NCI-H2081 treated with DMSO at 0.1 percent for 48 hours (cell line): ENCODE measurements at places on chromosomes 1 and 21.

DNA sequence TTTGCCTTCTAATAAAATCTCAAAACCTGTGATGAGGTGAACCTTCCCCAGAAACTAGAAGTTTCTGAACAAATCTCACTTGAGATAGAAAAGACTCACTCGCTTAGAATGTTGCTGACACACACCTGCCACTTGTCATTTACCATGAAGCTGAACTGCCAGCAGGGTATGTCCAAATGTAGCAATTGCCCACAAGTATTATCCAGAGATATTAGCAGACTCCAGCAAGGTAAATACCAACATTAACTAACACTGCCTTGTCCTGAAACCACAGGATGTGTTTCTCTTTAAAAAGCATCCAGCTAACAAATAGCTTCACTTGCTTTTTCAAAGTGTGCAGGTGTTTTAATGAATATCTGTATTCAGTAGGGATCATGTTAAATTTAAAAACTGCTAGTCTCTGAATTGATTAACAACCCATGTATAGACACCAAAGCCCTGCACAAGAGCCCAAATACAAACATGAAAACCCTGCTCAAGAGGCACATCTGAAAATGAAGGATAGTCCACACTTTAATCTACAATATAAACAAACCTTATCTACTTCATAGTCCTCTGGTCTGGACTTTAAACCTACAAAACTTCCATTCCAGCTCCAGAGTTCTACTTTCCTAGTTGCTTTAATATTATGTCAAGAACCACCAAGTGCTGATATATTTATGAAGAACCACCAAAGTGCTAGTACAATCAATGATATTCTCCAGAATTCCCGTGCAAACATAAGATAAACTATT, 19.3 kb downstream of the KRTAP8-1 start:
- no peak for DNase-seq

DNA sequence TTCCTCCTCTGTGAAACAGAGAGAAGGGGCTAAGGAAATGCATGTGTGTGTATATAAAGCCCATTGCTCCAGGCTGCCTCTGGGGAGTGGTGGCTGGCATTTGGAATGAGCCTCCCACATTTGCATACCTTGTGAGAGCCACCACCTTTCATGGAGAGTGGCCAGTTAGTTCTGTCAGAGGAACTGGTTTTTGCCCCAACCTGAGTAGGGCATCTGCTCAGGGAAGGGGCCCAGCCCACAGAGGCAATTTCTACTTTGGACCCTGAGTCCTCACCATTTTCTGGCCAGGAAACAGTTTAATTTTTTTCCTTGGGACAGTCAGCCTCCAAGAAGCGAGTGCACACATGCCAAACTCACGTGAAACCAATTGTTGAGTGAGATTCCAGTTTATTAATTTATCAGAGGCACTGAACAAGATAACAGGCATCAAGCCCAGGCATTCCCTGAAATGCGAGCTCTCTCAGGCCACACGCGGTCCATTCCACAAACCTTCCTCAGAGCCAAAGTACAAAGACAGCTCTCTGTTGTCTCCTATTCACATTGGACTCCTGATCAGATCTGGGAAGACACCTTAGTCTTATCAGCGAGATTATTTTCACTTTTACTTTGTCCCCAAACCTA, 1.0 kb upstream of the SLC6A9 start:
- no peak for DNase-seq

- no peak for DNase-seq
Observed at GRCh38 chr1:232611834-232612233, 18.1 kb downstream of the SIPA1L2 start.

GRCh38 chr1:159937054-159937750, 8.2 kb downstream of the IGSF9 start:
- DNase-seq: no peak

- DNase-seq: no peak
Observed at GRCh38 chr1:74504933-74505512, 7.4 kb downstream of the LRRC53 start.

DNA sequence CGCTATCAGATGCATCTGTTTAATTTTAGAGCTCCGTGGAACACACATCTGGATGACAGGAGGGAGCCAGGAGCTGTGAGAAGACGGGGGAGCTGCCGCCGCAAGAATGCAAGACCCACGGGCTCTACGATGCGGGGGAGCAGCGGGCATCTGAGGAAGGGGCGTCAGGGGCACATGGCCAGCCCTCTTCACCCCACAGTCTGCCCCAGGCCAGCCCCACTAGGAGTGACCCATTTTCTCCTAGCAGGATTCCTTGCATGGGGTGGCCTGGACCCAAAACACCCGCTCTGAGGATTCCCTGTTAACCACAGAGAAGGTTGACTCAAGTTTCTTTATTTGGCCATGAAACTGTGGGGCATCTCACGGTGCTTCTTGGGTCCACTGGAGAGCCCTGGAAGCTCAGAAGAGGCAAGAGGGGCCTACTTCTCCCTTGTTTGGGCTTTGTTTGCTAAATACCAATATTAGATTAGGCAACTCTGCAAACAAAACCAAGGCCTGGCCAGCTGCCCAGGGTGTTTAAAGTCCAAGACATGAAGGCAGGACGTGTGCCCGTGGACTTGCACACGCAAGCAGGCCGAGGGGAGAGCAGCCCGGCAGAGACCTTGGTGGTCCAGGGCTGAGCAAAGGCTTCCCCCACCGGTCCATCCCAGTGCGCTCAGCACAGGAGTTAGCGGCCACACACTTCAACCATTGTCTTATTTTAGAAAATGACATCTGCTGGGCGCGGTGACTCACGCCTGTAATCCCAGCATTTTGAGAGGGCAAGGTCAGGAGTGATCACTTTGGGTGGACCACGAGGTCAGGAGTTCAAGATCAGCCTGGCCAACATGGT, 89.8 kb downstream of the DHRS3 start:
- DNase-seq: no peak

DNA sequence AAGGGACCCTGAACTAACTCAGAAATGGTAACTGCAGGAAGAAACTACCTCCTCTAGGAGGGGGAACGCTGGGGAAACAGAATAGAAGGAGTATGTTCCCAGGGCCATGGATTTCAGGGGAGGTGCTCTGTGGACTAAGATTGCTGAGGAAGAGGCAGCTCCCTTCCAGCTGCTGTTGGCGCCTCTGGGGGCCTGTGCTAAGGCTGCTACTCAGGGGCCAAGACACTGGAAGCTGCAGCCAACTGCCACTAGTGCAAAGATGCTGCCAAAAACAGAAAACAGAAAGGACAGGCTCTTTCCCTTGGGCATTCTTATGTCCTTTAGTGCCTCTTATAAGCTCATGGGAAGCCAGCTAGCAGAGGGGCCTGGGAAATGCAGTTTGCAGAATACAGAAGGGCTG, 58.0 kb upstream of the SGIP1 start:
- no peak for DNase-seq

DNA sequence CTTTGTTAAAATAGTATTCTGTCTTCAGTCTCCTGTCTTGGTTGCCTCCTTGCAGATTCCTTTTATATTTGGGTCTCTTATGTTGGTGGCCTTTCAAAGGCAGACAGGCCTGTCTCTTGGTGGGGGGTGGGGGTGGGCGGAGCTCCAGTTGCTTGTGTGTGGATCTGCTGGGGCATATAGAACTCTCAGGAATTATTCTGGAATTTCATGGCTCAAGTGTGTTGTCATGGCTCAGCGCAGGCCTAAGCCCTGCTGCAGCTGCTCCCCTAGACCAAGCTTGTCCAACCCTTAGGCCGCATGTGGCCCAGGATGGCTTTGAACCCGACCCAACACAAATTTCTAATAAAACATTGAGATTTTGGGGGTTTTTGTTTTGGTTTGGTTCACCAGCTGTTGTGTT, 8.0 kb downstream of the C1orf35 start:
- no peak for DNase-seq

GRCh38 chr1:88877382-88877825, 14.0 kb downstream of the GTF2B start:
- no peak for DNase-seq

- DNase-seq: no peak
Observed at GRCh38 chr1:213049232-213049631, 1.8 kb upstream of the RPS6KC1 start.

DNA sequence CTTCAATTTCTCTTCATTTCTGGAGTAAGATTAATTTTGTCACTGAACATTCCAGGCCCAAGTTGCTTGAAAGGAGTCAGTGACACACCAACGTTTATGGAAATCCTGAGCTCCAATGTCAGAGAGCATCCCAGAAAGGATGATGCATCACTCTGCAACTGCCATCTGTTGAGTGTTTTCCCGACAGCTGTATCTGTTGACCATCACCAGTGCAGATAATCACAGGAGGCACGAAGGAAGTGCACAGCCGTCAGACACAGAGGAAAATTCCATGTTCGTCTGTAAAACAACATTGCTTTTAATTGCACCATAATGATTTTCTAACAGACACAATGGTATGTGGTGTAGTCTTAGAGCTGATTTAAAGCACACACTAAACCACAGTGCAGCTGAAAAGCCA, 376.7 kb upstream of the ADGRL2 start:
- DNase-seq: no peak

DNA sequence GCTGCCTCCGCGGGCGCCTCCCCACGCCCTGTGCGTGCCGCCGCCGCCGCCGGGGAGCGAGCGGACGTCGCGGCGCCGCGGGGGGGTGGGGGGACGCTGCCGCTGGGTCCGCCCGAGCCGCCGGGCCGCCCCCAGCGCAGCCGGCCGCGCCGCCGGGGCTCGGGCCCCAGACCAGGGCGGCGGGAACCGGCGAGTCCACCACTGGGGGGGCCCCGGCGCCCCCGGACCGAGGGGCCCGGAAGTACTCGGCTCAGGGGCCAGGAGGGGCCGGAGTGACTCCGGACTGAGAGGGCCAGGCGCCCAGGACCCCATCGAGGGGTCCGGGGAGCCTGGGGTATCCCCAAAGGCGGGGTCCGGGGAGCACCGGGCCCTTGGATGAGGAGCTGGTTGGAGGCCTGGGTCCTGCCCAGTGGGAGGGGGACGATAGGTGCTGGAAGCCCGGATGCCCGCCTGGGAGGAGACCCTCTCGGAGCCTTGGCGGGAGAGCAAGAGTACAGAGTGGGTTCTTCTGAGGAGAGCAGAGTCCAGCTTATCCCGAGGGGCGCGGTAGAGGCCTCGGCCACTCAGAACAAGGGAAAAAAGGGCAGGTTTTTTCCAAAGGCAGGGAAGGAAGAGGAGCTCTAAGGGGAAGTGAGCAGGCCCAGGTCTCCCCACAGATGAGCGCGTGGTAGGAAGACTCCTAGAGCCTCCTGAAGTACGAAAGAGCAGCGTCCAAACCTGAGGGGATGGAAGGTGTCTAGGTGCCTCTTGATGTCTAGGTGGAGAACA, 556 bp downstream of the GMEB1 start:
- DNase-seq: no peak

DNA sequence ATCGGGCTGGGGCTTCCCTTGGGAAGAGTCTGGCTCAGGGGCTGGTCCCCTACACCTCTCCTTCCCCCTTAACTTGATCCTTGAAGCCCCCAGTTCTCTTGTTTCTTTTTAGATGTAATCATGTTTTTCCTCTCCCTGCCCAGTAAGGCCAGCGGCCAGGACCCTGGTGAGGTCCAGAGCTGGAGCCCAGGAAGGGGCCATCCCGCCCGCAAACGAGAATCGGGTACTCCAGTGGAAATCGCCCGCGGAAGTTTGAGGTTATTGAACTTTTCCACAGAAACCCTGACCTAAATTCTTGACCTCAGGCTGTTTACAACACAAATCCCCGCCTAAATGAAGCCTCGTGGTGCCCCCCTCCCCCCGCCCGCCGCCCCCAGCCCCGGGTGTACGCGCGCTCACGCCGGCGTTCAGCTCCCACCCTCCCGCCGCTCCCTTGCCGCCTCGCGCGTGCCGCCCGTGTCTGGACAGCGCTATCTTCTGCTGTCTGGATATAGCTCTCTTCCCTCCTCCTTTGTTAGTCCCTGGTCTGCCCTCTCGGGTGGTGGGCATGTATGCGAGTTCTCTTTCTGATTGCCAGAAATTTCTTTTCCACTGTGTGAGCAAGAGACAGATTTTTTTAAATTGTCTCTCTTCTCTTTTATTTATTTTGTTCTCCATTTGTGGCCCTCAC, 165.9 kb upstream of the CACNA1E start:
- DNase-seq: no peak

- no peak for DNase-seq
Observed at GRCh38 chr1:187873126-187873525, 1044.4 kb downstream of the PLA2G4A start.

DNA sequence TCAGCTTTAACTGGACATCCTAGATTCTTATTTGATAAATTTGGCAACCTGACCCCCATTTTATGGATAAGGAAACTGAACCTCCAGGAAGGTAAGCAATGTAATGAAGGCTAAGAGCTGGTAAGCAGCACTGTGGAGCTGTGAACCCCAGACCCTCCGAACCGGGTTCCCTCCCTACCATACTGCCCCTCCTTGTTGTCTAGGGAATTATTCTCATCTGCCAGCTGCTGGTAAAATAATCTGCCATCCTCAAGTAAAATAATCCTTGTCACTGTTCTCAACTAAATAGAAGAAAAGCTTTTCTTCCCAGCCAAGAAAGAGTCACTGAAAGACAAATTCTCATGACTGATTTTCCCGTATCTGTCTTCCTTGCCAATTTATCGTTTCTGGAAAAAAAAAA, 55.8 kb upstream of the PRDX6 start:
- DNase-seq: no peak

DNA sequence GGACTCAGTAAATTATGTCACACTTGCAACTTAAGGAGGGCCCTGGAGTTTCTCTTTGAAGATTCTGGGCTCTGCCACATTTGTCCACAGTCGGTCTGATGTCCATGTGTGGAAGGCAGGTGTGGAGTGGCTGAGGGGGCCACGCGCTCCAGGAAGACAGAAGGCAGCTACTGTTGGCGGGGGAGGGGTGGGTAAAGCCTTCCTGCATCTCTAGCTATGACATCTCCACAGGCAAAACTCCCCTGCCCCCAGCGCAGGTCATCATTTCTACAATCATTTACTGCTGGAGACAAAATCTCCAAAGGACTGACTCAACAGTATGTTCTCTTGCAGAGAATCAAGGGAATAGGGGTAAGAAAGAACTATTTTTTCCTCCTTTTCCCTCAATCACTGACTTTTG, 11.4 kb upstream of the TSPEAR start:
- no peak for DNase-seq

DNA sequence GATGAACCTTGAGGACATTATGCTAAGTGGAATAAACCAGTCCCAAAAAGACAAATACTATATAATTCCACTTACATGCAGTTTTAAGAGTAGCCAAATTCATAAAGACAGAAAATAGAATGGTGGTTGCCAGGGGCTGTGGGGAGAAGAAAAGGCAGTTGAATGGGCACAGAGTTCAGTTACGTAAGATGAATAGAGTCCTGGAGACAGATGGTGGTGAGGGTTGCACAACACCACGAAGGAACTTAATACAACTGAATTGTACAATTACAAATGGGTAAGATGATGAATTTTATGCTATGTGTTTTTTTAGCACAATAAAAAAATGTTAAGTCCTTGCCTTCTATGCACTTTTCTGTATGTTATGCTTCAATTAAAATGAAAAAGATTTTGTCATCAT, 66.6 kb downstream of the CD34 start:
- DNase-seq: no peak

- DNase-seq: no peak
Observed at GRCh38 chr1:205316161-205316566, 5.4 kb downstream of the NUAK2 start.

DNA sequence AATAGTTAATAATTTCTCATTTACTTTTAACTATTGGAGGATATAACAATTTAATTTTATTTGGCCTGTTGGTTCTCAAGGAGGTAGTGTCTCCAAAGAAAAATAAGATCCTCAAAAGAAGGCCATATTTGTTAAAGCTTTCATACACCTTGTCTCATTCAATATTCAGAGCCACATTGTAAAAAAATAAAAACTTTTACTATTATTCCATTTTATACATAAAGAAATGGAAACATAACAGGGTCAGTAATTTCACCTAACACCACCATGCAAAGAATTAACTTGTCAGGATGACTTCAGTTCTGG, 40.3 kb upstream of the KCTD3 start:
- DNase-seq: no peak
